Cortex of kidney (tissue), 1 donor: ENCODE measurements at places on chromosomes 16 and 17.

GRCh38 chr16:72644911-72645310 is 403.0 kb downstream of the ZFHX3 start:
- no peak for DNase-seq

DNA sequence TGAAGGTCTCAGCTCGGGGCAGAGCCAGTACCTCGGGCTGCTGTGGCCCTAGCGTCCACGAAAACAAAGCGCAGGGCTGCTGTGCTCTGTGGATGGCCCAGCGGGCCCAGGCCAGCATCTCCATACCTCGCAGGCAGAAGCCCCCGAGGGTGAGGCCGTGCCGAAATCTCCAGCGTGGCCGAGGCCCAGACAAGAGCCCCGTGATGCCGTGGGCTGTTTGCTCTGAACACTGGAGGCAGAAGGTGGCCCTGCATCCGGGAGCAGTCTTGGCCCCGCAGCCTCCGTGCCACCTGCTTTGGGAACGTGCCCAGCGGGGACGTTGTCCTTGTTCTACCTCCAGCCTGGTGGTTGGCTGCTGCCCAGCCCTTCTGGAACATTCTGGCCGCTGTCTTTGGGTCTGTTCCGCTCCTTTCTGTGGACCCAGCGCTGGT is 121.4 kb downstream of the BANP start:
- no peak for DNase-seq

GRCh38 chr17:45248132-45248957 is 13.5 kb downstream of the SPATA32 start:
- no peak for DNase-seq

GRCh38 chr16:12256921-12257320 is 280.4 kb downstream of the SNX29 start:
- DNase-seq, result no peak

DNA sequence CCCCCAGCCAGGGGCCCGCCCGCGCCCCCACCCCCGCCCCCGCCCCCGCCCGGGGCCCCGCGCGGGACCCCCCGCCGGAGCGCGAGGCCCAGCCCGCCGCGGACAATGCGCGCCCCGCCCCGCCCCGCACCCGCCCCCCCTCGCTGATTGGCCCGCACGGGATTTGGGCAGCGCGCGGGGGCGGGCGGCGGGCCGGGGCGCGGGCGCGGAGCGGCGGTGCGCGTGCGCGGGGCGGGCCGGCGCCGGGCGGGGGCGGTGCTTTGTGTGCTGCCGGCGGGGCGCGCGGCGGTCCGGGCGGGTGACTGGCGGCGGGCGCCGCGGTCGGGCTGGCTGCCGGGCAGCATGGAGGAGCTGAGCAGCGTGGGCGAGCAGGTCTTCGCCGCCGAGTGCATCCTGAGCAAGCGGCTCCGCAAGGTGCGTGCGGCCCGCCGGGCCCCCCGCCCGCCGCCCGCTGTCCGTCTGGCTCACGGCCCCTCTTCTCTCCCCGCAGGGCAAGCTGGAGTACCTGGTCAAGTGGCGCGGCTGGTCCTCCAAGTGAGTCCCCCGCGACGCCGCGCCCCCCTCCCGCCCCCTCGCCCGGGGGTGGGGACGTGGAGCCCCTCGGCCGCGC is at the start of gene CBX2:
Gene CBX2 (plus strand): TSS at position 255 of the 610 bp plus-strand sequence. CDS start 88 bp downstream, at position 343.
- DNase-seq, result no peak

- no peak for DNase-seq
Measured at GRCh38 chr17:65750631-65751115, 189.2 kb upstream of the AXIN2 start.

DNA sequence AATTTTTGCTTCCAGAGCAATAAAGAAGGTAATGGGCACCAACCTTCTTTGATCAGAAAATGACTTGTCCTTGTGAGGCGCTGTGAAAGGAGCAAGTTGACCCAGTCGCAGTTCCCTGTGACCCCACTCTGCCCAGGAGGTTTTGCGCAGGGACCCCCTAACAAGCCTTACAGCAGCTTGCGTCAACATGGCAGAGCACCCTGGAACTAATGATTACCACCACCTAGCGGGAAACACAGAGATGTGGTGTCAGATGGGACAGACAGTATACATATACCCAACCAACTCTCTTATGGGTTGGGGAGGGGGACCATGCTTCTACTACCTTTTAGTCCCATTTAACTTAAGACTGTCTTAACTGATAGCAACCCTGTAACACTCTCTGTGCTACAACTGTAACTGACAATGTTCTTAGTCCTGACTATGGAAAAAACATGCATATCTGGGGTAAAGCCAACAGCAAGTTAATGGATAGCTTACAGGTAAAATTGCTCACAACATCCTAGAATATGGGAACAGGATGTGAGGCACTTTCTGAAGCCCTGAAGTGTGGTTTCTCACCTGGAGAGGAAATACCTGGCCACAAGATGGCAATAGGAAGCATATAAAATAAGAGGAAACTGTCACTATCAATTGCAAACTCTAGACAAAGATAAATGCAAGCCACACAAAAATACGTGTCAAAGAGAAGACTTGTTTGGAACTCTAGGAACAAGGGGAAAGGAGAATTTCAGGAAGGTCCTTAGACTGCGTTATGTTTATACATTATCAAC is 3.0 kb downstream of the KARS1 start:
- no peak for DNase-seq

DNA sequence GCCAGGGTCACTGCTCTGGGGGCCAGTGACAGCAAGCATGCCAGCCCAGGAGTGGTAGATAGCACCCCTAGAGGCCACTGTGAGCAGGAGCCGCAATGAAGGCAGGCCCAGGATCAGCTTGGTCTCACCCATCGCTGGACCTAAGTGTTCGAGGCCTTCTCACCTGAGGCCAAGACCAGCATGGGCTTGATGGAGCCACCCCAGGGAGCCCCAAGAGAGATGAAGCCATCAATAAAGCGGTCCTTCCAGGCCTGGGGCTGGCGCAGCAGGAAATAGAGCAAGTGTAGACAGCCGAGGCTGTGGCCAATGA is 1.8 kb downstream of the LCAT start:
- DNase-seq, result no peak

DNA sequence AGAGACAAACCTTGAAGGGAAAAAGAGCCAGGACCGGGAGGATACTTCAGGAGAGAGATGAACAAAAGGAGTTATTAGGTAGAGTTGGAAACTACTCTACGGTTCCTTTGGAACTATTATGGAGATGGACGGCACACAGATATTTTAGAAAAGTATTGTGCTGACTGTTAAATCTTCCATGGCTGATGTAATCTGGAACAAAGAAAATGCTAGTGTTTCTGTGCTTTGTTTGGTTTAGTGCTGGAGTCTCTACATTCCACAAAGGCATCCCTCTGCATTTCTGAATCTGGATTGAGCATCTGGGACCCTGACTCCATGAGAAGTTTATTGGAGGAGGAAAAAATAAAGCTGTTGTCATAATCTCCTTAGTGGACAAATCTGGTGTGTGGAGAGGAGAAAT is 57.2 kb downstream of the RPGRIP1L start:
- DNase-seq, result no peak
